ENCODE measurements at places on chromosomes 7 and 10.

GRCh38 chr10:17228091-17229015 lies at the start of gene VIM:
Gene VIM, plus strand, starts transcription at chr10:17228241. Its CDS starts 1,182 bp downstream, at chr10:17229423.
- DNase-seq: peak; percentile 96

- DNase-seq: no peak
Measured at GRCh38 chr10:12984165-12984747, 17.3 kb downstream of the CCDC3 start.

DNA sequence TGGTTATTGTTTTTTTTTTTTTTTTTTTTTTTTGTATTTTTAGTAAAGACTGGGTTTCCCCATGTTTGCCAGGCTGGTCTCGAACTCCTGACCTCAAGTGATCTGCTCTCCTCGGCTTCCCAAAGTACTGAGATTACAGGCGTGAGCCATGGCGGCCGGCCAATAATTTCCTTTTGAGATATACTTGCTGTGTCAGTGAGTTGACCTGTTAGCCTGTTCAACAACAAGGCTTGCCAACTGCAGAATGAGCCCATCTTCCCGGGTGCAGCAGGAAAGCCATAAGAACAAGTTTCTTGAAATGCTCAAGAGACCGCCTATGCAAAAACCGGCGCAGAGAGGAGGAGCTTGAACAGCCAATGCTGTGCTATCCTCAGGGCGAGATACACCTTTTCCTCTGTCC lies 112.5 kb downstream of the PRPF18 start:
- no peak for DNase-seq

DNA sequence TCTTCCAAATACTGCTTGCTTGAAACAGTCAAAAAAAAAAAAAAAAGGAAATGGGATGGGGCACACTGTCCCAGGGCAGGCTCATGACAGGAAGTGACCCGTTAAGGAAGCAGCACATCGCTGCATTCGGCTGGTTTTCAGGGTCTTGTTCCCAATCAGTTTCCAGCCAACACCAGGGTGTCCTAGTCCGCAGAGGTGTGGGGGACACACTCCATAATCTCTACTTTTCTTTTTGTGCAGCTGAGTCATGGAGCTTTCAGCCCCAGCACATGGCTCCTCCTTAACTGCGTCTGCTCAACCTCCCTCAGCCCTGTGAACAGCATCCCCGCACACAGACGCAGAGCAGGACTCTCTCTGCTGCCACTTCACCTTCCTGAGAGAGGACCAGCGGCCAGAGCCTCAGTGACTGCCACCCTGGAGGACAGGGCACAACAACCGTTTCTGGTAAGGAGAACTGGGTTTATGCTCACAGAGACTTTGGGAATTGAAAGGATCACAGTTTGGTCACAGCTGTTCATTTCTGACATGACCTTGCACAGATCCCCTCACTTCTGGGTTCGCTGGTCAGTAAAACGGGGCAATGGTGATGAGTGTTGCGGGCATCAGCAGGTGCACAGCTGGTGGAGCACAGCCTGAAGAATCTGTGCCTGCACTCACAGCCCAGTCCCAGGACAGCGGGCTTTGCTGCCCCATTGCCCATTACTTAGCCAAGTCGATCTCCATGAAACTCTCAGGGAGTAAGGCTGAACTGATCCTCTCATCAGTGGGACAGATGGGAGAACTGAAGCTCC lies at the start of gene GIMAP5:
TSS of gene GIMAP5 (plus strand) at position 154 of the 791 bp plus-strand sequence. CDS start 3,467 bp downstream, outside the sequence.
- DNase-seq: peak; percentile 35

GRCh38 chr10:75261813-75262705 lies 26.3 kb upstream of the COMTD1 start:
- no peak for DNase-seq

- DNase-seq: no peak
Measured at GRCh38 chr10:55628260-55628701, 732.8 kb downstream of the ZWINT start.

DNA sequence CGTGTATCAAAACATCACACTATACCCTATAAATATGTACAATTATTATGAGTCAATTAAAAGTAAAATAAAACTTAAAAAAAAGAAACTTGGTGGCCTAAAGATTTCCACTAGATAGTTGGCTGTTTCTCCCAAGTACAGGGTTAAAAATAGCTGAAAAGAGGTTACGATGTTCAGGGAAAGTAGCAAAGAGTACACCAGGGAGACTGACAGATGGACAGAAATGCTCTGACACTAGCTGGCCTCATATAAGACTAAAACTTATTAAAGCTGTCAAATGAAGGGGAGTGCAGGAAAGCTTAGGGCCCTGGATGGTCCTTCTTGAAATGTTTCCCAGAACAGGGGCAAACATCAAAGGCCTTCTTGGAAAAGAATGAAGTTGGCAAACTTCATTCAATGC lies 51.3 kb downstream of the TCAF1 start:
- DNase-seq: no peak

DNA sequence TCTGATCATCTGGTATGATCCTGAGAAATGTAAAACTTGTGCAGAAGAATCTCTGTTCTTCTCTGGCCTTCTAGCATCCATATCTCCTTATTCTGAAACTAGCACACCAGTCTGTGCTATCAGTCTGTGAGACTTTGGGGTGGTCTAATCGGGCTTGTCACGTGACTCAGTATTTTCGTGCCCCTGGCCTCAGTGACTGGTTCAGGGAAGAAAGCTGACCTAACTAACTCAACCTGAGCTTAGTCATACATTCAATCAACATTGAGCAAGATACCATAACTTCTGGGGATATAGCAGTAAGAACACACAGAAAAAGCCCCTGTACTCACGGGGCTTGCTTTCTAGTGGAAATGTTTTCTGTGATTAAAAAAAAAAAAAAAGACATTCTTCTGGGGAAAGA lies 109.3 kb downstream of the DKK1 start:
- no peak for DNase-seq

GRCh38 chr7:139105484-139105883 lies 4.0 kb downstream of the ZC3HAV1 start:
- DNase-seq: peak; percentile 5

- DNase-seq: no peak
Measured at GRCh38 chr7:43666938-43667337, 62.4 kb downstream of the COA1 start.

DNA sequence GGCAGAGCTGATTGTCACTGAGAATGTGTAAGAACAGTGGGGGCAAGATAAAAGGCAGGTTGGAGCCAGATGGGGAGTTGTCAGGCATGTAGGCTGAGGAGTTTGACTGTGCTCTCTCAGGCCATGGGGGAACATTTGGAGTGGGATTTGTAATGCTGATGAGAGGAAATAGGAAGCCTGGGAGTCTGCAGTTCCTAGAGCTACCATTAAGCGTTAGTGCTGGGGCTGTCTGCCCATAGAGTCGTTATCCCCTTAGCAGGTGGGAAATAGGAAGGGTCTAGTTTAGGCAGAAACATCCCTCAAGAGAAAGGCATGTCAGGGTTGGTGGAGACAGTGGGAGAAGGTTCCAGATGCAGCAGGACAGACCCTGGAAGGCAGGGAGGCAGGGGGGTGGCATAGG lies 75.5 kb downstream of the RPS24 start:
- DNase-seq: no peak
